ENCODE measurements at places on chromosomes 7 and 10.

DNA sequence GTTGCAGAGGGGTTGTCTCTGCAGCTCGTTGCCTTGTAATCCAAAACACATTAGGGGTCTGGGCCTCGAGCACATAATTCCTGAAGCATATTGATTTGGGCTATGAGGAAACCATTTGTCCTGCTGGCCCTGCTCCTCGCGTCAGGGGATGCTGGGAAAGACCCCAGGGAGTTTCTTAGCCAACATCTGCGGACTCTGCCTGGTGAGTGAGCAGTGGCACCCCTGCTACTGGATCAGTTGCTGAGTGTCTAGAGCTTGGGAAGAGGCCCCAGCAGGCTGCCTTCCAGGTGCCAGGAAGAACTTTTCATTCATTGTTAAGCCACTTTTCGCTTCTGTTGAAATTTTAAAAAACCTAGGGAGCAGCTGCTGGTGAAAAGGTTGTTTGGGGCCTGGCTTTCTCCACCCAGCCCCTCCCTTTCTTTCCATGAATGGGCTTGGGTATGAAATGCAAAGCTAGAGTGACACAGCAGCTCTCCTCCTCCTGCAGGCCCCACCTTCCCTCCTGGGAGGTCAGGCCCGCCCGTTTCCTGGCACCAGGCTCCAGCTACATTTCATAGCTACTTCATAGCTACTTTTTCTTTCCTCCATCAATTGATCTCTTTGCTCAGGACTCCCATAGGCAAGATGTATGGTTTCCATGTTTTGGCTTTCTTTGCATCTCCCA is 26.8 kb downstream of the TACR2 start:
- no peak for DNase-seq

DNA sequence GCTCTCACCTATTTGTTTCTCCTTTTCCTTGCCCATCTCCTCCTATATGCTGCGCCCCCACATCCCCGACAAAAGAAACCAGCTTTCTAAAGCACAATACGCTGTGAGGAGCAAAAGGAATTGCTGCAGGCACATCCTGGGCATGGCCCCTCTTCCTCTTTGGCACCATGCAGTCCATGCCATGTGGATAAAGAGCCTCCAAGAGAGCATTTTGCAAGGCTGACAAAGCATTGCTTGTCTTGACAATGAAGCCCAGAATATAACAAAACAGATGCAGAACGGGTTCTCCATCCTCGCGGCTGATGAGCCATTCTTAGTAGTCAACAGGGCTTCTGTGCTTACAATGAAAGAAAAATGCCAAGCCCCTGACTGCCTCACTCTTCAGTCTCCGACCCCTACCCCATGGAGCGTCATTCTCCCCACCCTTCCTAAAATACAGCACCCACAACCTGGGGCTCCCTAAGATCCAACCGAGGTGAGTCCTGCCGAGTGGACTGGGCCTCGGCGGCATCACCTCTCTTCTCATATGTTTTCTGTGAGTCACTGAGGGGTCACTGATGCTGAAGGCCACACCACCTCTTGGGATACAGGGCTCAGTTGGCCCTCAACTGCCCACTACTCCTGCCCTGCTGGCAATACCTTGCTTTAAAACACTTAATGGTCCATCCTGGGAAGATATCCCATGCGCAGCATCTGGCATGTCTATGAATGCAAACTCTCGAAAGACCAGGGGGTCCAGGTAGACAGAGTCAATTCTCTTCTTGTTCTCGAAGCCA is 47.5 kb downstream of the GSDME start:
- DNase-seq = no peak

- DNase-seq = no peak
Observed at GRCh38 chr10:86263209-86263608, 103.4 kb downstream of the GRID1 start.

GRCh38 chr7:99839287-99840021 is 11.6 kb downstream of the CYP3A43 start:
- DNase-seq = no peak

DNA sequence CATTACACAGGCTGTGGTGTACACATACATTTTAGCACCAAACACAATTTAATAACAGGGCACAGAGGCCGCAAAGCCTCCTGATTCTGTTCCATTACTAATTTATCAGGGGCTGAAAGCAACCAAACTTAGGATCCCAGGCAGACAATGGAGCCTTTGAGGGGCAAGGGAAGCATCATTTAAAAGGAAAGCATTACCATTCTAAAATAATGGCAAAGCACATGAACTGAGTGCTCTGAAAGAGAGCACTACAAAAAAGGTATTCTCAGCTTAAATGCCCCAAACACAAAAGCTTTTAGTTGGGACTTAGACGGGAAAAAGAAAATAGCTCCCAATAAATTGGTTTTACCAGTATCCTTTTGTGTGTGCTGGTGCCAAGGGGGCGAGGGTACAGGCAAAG is 282.0 kb upstream of the ETV1 start:
- DNase-seq = no peak

- no peak for DNase-seq
Observed at GRCh38 chr10:33143160-33143728, 185.2 kb upstream of the ITGB1 start.

DNA sequence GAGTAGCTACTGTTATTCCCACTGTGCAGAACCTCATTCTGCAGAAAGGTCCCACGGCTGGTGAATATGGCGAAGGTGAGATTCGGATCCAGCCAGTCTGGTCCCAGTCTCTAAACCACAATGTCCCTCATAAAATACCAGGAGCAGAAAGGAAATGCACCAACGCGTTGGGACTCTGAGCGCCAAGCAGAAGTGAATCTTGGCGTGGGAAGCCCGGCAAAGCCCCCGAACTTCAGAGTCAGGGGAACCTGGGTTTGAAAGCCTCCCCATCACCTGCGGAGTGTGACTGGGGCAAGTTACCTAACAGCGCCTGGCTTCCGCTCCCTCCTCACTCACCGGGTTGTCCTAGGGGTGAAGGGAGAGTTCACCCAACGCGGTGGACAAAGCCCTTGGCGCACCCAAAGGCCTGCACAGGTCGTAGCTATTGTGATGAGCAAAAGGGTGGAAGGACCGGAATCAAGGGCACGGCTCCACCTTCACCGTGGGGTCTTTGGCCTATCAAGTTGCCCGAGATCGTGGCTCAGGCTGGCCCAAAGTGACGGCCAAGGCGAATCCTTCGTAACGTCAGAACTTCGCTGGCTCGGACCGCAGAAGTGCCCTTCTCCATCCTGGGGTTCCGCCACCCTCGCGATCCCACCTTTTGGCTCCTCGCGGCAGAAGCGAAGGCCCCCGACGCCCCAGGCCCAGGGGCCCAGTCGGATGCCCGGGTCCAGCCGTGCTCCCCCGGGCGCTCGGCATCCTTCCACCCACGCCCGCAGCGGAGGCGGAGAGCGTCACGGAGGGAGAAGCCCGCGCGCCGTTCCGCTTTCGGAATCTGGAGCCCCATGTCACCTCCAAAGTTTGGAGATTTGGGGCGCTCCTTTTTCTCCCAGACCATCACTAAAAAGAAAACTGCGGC is 811 bp downstream of the RGS10 start:
- peak; percentile 21 for DNase-seq

- no peak for DNase-seq
Observed at GRCh38 chr7:149248777-149249176, 9.3 kb downstream of the ZNF212 start.

GRCh38 chr7:1842321-1843221 is 172.5 kb downstream of the ELFN1 start:
- no peak for DNase-seq

DNA sequence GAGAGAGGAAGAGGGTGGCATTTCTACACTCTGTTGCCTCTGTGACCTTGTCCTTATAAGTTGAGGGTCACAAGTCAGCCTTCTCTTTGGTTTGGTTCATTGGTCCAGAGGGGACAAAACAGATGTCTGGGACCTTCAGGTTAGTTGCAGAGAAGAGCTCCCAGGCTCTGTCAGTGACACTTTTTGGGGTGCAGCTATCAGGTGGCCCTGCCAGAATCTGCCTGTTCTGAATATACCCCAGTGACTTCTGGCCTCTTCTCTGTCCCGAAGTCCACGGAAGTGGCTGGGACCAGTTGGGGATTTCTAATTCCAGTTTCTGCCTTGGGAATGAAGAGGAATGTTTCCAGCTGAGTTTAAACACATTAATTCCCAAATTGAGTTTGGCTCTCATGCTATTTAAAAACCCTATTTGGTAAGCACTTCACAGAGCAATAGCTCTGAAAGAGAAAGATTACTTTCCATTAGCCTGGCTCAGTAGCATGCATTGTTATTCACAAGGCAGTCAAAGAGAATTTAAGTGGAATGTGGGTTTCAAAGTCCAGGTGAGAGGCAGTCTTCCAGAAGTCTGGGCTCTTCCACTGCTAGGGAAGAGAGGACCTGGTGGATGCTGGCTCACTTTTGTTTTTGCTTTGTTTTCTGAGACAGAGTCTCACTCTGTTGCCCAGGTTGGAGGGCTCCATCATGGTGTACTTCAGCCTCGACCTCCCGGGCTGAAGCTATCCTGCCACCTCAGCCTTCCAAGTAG is 237.8 kb upstream of the GALNT17 start:
- no peak for DNase-seq

GRCh38 chr7:149373089-149373488 is 87.8 kb downstream of the ZNF777 start:
- DNase-seq = no peak

- no peak for DNase-seq
Observed at GRCh38 chr7:76340617-76341131, 18.1 kb downstream of the YWHAG start.

- DNase-seq = no peak
Observed at GRCh38 chr7:36825501-36825900, 101.2 kb upstream of the AOAH start.

DNA sequence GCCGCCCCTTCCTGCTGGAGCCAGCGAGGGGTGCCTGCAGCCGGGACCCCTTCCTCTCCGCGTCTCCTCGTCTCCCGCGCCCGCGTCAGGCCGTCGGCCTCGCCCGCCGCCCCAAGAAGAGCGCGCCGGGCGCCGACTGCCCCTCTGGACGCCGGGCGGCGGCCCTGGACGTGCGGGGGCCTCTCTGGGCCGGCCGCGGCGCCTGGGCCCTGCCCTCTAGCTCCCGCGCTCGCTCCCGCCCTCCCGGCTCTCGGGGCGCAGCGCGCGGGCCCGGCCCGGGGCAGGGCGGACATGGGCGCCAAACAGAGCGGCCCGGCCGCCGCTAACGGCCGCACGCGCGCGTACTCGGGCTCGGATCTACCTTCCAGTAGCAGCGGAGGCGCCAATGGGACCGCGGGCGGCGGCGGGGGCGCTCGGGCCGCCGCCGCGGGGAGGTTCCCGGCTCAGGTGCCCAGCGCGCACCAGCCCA is 704 bp downstream of the ZNRF2 start:
- no peak for DNase-seq

GRCh38 chr10:74988832-74989561 is 122.5 kb upstream of the SAMD8 start:
- DNase-seq = no peak

- DNase-seq = no peak
Observed at GRCh38 chr7:81445462-81445861, 324.4 kb downstream of the HGF start.

GRCh38 chr10:49260644-49261296 is 38.2 kb upstream of the C10orf71 start:
- DNase-seq = no peak

DNA sequence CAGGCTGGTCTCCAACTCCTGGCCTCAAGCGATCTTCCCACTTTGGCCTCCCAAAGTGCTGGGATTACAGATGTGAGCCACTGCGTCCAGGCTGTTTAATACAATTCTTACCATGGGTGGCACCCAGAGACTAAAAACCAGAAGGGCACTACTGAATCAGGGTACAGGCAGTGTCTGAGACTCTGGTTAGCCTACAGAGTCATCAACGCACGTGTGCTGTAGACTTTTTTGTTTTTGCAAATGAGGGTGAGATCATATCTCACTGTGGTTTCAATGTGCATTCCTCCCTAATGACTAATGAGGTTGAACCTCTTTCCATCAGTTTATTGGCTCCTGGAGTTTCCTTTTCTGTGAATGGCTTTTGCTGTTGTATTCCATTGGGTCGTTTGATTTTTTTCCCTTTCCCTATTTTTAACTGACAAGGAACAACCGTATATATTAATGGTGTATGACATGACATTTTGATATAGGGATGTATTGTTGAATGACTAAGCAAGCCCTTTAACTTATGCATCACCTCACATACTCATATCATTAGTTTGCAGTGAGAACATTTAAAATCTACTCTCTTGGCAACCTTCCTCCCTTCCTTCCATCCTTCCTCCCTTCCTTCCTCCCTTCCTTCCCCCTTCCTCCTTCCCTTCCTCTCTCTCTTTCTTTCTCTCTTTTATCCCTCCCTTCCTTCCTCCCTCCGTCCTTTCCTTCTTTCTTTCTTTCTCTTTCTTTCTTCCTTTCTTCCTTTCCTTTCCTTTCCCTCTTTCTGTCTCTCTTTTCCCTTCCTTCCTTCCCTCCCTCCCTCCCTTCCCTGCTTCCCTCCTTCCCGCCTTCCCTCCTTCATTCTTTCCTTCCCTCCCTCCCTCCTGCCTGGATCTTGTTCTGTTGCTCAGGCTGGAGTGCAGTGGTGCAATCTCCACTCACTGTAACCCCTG is 9.3 kb upstream of the TMEM270 start:
- no peak for DNase-seq

DNA sequence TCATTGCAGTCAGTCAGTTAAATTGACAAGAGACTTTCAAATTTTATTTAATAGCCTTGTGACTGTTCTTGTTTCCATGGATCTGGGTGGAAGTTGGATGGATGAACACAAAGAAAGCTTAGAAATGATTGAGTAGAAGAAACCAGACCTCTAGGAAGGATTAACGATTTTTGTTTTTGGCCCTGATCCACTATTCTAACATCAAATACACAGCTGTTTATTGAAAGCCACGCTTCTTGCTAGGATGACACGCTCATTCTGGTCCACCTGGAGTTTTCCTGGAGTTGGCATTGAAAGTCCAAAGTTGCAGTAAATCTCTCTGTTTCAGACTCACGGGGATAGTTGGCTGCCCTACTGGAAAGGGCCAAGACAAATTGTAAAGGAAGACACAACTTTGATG is 108.4 kb downstream of the KIF20B start:
- DNase-seq = no peak
